NCI-H774 (cell line): ENCODE measurements at places on chromosomes 5 and 9.

- DNase-seq: no peak
These were observed 20.3 kb downstream of the AOPEP start for GRCh38 chr9:94746541-94747370.

DNA sequence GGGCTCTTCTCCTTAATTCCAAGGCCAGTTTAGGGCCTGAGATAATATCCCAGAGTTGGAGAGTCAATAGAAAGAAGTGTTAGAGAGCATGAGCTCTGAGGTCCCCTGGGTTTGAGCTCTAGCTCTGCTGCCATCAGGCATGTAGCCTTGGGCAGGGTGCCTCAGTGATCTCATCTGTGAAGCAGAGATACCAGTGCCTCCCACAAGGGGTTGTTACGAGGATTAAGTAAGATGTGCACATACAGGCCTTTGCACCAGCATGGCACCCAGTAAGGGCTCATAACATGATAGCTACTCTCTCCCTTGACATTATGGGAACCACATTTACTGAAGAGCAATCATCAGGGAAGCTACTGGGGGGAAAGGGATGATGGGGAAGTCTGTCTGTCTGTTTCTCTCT is 265.7 kb downstream of the HSPA4 start:
- no peak for DNase-seq

DNA sequence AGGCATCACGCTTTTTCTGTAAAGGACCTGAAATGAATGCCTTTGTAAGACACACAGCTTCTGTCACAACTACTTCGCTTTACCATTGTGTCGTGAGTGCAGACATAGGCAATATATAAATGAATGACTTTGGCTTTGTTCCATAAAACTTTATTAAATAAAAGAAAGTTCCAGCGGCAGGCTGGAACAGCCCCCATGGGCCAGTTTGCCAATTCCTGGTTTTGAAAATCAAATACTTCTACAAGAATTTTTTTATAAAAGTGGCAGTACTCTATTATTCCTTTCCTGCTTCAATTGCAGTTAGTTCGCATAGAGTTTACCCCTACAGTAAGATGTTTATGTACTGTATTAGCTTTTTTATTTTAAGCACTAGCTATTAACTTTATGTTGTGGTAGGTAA is 53.7 kb downstream of the SRFBP1 start:
- no peak for DNase-seq

DNA sequence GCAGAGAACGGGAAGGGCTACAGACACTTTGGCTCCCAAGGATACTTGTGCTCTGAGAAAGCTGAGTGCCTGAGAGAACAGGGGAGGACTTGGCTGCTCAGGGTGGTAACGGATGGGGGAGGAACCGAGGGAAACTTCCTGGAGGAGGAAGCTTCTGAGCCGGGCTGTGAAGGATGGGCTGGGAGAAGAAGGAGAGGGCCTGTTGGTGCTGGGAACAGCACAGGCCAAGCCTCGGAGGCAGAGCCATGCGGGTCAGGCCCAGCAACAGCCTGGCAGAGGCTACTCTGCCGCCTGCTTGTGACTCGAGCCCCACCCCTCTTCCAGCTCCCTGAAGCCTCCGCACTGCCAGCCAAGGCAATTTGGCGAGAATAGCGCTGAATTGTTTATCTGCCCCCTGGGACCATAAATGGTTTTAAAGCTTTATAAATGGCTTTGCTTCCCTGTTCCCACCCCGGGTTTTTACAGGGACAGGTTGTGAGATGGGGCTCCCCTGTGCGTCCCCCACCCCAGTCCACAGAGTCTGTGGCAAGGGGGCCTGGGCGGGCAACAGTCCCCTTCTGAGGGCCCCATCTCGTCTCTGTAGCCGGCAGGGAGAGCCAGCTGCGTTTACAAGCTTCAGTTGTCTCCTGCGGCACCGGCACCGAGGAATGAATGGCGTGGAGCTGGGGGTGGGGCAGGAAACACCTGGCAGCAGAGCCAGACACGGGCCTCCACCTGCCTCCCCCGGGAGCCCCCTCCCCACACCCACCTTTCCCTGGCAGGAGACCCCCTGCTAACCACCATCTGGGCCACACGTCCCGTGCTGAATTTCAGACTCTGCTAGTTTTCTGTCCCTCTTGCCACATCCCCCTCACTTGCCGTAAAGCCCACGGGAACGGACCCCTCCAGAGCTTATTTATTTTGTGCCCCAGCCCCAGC is 24.4 kb downstream of the FAM163B start:
- DNase-seq: peak; percentile 69

DNA sequence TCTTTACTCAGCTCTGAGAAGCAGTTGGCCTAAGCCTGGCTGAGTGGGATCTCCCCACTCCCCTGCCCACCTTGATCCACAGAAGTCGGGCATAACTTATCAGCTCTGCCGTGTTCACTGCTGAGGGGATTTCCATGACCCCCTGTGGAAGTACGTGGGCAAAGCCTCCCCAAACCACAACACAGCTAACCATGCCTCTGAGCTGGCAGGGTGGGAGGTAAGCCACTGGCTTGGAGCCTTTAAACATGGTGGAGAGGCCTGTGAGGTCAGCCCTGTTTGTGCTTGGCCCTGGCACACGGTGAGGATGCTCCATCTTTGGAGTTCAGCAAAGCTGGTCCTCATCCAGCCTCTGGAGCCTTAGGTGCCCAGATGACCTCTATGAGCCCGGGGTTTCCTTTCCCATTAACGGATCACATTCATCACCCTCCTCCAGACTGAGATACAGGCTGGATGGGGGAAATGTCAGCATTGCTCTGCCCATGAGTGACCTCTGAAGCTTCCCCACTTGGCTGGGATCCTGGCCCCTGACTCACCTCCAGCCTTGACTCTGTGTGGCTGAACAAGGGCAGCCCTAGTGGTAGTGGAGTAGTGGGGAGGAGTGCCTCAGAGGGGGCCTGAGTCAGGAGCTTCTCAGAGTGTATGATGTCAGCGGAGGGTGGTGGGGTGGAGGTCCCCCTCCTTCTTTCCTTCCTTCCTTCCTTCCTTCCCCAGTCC is 6.2 kb downstream of the PDLIM4 start:
- no peak for DNase-seq

DNA sequence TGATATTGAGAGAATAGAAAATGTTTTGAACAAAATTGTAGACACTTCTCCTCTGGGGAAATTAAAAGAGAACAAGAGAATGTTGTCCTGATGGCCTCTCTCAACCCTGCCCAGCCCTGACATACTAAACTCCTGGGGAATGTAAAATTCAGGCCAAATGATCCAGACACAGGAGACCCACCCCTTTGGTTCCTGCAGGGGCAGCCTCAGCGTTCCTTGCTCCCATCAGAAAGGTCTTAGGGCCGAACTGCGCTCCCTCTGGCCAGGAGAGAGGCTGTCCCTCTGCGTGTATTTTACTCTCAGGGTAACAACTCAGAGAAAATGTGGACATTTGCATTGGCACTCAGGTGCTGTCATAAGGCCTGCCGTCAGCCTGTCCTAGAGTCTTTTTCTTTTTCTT is 616.3 kb upstream of the KLF4 start:
- no peak for DNase-seq

DNA sequence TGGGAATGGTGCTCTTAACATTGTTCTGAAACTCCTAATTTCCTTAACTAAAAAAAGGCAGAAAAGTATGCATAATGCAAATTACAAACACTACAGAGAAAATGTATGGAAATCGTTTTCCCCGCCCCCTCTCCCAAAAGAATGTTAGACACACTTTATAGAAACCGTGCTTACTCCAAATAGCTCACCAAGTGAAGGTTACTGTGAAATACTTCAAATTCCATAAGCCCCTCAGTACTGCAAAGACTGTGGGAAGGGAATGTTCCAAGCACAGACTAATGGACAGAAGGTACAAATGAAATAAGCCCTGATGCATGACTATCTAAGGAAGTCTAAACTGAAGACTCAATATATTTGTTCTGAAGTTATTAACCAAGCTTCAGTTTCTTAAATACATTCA is 12.5 kb downstream of the MAPKAP1 start:
- no peak for DNase-seq

- DNase-seq: no peak
These were observed 106.5 kb downstream of the FANCC start for GRCh38 chr9:95211028-95211427.

DNA sequence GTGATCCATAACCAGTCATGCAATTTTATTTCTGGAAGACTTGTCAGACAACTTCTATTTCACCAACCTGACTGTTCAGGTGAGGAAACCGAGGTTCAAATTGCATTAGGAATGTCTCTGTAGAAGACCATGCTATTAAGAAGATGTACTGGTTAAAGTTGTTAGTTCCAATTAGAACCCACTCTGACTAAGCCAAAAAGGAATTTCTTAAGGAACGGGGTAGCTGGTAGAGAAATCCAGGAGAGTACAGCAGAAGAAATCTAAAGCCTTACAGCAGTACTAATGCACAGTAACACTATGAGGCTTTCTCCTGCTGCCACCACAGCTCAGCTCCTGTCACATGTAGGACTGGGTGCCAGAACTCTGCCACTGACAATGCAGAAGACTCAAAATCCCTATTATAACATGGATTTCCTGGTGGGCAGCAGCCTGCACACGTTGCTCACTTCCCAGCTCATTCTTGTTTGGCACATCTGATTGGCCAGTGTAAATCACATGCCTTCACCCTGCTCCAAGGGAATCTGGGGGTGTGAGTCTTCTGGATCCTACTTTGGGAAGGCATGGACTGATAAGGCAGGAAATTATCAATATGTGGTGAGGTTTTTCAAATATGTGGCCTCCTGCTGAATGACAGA is 37.1 kb downstream of the CAST start:
- DNase-seq: no peak

- DNase-seq: no peak
These were observed 1155.7 kb upstream of the CDH18 start for GRCh38 chr5:21143686-21144085.

DNA sequence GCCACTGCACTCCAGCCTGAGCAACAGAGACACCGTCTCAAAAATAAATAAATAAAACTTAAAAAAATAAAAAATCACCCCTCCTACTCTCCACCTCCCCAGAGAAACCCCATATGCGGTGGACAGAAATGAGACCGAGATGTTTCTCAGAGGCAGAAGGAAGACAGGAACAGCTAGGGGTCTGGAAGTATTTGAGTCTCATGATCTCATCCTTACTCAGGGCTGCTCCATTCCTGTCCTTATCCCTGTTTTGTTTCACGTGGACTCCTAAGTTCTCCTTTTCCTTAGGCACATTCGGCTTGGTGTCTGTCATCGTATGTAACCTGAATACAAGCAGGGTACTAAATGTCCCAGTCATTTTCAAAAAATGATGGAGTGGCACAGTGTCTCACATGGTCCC is 76.1 kb downstream of the C9orf50 start:
- DNase-seq: no peak

GRCh38 chr5:143023411-143024096 is 253.4 kb downstream of the ARHGAP26 start:
- DNase-seq: no peak

- no peak for DNase-seq
These were observed 29.0 kb upstream of the GGTA1 start for GRCh38 chr9:121528642-121529041.

GRCh38 chr5:168179192-168179593 is 112.3 kb upstream of the WWC1 start:
- DNase-seq: no peak

DNA sequence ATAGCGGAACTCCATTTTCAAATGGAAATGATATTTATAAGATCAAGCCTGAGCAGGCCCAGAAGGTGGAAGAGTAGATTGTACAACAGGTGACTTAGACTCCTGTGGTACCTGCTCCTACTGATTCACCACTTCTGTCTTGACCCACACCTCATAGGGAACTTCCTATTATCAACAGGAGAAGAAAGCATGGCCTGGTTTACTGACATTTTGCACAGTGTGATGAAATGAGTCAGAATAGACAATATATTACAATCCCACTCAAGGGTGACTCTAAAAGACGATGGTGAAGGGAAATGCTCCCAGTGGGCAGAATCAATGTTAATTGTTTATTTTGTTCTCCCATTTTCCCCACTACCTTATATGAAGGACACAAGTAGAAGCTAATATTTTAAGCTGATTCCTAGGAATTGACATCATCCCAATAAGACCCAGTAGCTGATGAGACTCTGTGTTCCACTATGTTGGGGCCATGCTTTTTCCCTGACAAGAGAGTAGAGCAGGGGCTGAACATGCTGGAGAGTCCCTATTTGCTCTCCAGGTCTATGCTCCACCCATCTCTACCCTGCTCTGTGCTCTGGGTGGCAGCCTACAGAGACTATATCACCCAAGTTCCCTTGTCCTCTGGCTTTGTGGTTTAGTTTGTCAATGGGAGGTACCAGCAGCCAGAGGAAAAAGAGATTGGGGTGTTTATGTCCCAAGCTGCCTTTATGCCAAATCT is 163.4 kb upstream of the FSTL4 start:
- no peak for DNase-seq

- no peak for DNase-seq
These were observed 16.3 kb upstream of the RAD23B start for GRCh38 chr9:107266624-107267368.

GRCh38 chr5:122229551-122229950 is 82.5 kb upstream of the SNCAIP start:
- DNase-seq: no peak

- DNase-seq: no peak
These were observed 34.3 kb downstream of the SLC44A1 start for GRCh38 chr9:105278751-105279150.

DNA sequence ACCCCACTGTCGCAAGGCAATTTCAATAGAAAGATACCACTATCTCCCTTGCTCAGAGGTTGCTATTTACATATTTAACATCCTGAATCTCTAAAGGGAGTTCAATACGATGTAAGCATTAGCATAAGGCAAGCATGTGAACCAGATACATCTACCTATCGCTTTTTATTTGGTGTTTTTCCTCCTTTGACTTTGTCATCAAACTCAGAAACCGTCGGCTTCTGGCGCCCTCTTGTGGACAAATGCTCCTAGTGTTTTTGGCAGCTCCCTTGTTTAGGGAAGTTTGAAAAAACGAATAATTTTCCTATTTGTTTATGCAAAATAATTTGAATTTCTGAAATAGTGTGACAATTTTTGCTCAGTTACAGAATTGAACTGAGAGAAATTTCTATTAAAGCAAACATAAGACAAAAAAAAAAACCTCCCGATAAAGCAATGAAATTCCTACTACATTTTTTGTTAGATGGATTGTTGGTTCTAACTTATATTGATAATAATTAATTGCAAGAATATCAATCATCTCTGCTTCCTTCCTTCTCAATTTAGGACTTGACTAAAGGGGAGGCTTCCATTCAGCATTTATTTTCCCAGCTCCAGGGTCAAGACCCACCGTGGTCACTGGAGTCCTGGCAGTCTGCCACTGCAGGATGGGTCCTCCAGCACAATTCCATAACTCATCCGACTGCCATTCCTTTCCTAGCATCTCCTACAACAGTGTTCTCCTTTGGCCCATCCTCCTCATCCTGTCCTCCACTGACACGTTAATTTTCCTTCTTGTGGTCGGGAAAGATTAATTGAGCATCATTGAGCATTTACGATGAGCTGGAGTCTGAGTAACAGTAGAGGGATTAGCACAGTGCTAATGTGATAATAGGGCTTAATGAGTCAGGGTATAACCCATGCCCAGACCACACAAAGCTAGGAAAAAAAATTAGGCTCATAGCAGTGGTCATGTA is 131.8 kb upstream of the CHD1 start:
- DNase-seq: peak; percentile 33

- no peak for DNase-seq
These were observed 144.9 kb upstream of the DMRT1 start for GRCh38 chr9:696332-697323.
